Cardiac atrium fibroblast (primary cell): ENCODE measurements at places on chromosomes 2 and 18. TPM values are rescaled to one million over a fixed set of nuclear protein-coding genes. Genes with fewer than 3 reads are reported as not detected.

Gene CHRNG
- total RNA-seq, result not detected in 2 replicates

Gene B3GNT7
- total RNA-seq, result not detected in 2 replicates

Gene RTKN
- 14.4 and 17.7 TPM in 2 replicates for total RNA-seq

Gene ADGRF3
- total RNA-seq, result not detected in 2 replicates

Gene PLB1
- under 0.01 and 1.1 TPM in 2 replicates for total RNA-seq

Gene DCDC2C
- total RNA-seq, result not detected in 2 replicates

Gene KIDINS220
- total RNA-seq, result 33.4 and 37.9 TPM in 2 replicates

Gene BCL11A
- total RNA-seq, result not detected in 2 replicates

Gene FIGN
- 0.36 and 0.81 TPM in 2 replicates for total RNA-seq

Gene GIGYF2
- total RNA-seq, result 38.4 and 48.4 TPM in 2 replicates

Gene CNGA3
- not detected in 2 replicates for total RNA-seq

Gene CPLX4
- not detected in 2 replicates for total RNA-seq

Gene SIX2
- 16.1 and 19.1 TPM in 2 replicates for total RNA-seq

Gene XIRP2
- total RNA-seq, result under 0.01 and 0.18 TPM in 2 replicates

Gene ZNF407
- total RNA-seq, result 4.4 and 5.8 TPM in 2 replicates

Gene TMEM198
- 5.4 and 5.8 TPM in 2 replicates for total RNA-seq

Gene DNAH6
- under 0.01 TPM in 1 of 2 replicates, not detected in the other for total RNA-seq
